GM23338 (cell line): ENCODE measurements at places on chromosomes 5 and 9. TPM values are rescaled to one million over a fixed set of nuclear protein-coding genes. Genes with fewer than 3 reads are reported as not detected.

The SPARC gene
- 203 and 218 TPM in 2 replicates for total RNA-seq

The TRPM6 gene
- total RNA-seq, result 0.47 and 0.87 TPM in 2 replicates

The TRPM3 gene
- total RNA-seq, result 6.0 and 8.2 TPM in 2 replicates

The SLC24A2 gene
- 7.1 and 7.3 TPM in 2 replicates for total RNA-seq

The FOXD4L4 gene
- not detected in 2 replicates for total RNA-seq

The STK32A gene
- total RNA-seq, result 2.0 and 2.8 TPM in 2 replicates

The MARCOL gene
- not detected in 2 replicates for total RNA-seq

The KCNMB1 gene
- 0.17 and 0.23 TPM in 2 replicates for total RNA-seq

The LECT2 gene
- not detected in 2 replicates for total RNA-seq

The GHR gene
- 0.39 and 1.9 TPM in 2 replicates for total RNA-seq

The CFAP90 gene
- total RNA-seq, result 0.10 and 3.5 TPM in 2 replicates

The AIF1L gene
- 82.6 and 87.8 TPM in 2 replicates for total RNA-seq

The GOLM1 gene
- total RNA-seq, result 82.1 and 92.4 TPM in 2 replicates

- H3K27me3 ChIP-seq, result no peaks in the 10 kb centered on the region
- no peak overlapping the region for H3K4me3 ChIP-seq
- no peak for DNase-seq
- H3K36me3 ChIP-seq, result no peaks in the 10 kb centered on the region
- no peaks in the 10 kb centered on the region for H3K4me1 ChIP-seq
- no peak overlapping the region for H3K27ac ChIP-seq
Observed at GRCh38 chr5:174348311-174348981, 302.9 kb downstream of the NSG2 start.

- H3K4me1 ChIP-seq, result no peaks in the 10 kb centered on the region
- H3K27ac ChIP-seq, result no peak overlapping the region
- H3K27me3 ChIP-seq, result no peaks in the 10 kb centered on the region
- peak; percentile 12 for DNase-seq
- H3K4me3 ChIP-seq, result no peak overlapping the region
- no peaks in the 10 kb centered on the region for H3K36me3 ChIP-seq
Observed at GRCh38 chr5:127838661-127839060, 135.5 kb downstream of the CCDC192 start.

- H3K27ac ChIP-seq, result no peak overlapping the region
- H3K4me3 ChIP-seq, result no peak overlapping the region
- peak; percentile 24 for DNase-seq
- H3K36me3 ChIP-seq, result no peaks in the 10 kb centered on the region
- no peaks in the 10 kb centered on the region for H3K27me3 ChIP-seq
Observed at GRCh38 chr9:114803479-114804265, 2.2 kb downstream of the TNFSF15 start.

DNA sequence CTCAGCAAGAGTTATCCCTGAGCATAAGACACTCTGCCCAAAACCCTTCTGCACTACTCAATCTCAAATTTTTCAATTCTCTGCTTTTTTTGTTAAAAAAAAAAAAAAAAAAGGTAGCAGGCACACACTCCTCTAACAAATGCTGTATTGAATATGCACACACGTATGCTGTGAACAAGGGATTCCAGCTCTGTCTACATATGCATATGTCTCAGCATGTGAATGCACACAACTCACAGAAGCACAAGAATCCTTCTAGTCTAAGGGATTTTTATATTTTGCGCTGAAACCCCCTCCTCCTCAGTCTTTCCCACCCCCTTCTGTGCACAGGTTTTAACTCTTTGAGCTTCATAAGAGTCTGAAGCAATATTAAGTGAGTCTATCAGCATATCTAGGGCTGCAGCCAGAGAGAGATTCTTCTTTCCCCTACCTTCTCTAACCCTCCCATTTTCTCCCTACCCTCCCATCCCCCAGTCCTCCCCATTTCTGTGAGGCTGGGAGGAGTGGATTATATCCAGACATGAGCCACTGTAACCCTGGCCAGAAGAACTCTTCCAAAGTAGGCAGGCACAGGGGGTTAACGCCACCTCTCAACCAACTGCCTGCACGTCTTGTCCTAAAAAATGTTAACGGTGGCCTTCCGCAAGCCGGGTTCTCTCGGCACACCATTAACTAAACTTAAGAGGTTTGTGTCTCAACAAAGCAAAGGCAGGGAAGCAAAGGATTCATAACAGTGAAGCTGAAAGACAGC is 1.0 kb downstream of the GABRB2 start:
- H3K4me1 ChIP-seq, result peaks cover 21% of the 10 kb centered on the region
- peaks cover 79% of the 10 kb centered on the region for H3K27me3 ChIP-seq
- no peak for DNase-seq

GRCh38 chr5:157072508-157072907 is 13.6 kb upstream of the HAVCR1 start:
- no peaks in the 10 kb centered on the region for H3K4me1 ChIP-seq
- H3K4me3 ChIP-seq, result no peak overlapping the region
- H3K27me3 ChIP-seq, result no peaks in the 10 kb centered on the region

DNA sequence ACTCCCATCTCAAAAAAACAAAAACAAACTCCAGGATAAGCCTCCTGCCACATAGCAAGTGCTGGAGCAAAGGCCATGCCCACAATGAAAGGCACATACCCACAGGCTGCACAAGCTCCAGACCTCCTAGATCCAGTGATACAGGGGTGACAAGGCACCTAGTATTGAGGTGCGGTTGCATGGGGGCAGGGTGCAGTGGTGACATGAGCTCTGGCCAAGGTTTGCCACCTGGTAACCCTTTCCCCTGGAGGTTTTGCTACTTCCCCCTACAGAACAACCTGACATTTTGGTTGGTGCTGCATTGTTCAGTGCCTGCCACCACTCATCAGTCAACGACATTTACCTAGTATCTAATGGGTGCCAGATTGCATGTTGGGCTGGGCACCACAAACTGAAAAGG is 14.5 kb downstream of the CDKN2AIPNL start:
- H3K4me3 ChIP-seq, result no peak overlapping the region
- peaks cover 15% of the 10 kb centered on the region; the same call in 1 of the 2 replicates for H3K36me3 ChIP-seq
- no peaks in the 10 kb centered on the region for H3K27me3 ChIP-seq

GRCh38 chr9:93648181-93648580 is 71.8 kb downstream of the PHF2 start:
- DNase-seq, result no peak
- no peak overlapping the region for H3K27ac ChIP-seq
- no peaks in the 10 kb centered on the region for H3K27me3 ChIP-seq

- H3K27ac ChIP-seq, result no peak overlapping the region
- H3K4me1 ChIP-seq, result no peaks in the 10 kb centered on the region
- H3K27me3 ChIP-seq, result no peaks in the 10 kb centered on the region
- DNase-seq, result peak; percentile 33
Observed at GRCh38 chr9:105425816-105426433, 21.9 kb upstream of the FSD1L start.

- peaks cover 45% of the 10 kb centered on the region for H3K36me3 ChIP-seq
- no peaks in the 10 kb centered on the region for H3K4me1 ChIP-seq
- no peaks in the 10 kb centered on the region for H3K27me3 ChIP-seq
- no peak overlapping the region for H3K4me3 ChIP-seq
- DNase-seq, result no peak
Observed at GRCh38 chr5:72226950-72227349, 93.1 kb downstream of the MRPS27 start.

GRCh38 chr9:133162861-133163503 is 732 bp downstream of the GBGT1 start:
- H3K4me1 ChIP-seq, result no peaks in the 10 kb centered on the region
- H3K27me3 ChIP-seq, result peaks cover 13% of the 10 kb centered on the region
- H3K36me3 ChIP-seq, result no peaks in the 10 kb centered on the region
- peak overlapping the region; percentile 89 for H3K4me3 ChIP-seq

GRCh38 chr5:173622183-173623047 is 6.0 kb upstream of the BOD1 start:
- H3K27me3 ChIP-seq, result no peaks in the 10 kb centered on the region
- H3K36me3 ChIP-seq, result no peaks in the 10 kb centered on the region
- H3K27ac ChIP-seq, result 0 out of 2 replicates have a peak overlapping the region, but pooled peaks have one; percentile 45
- no peak overlapping the region for H3K4me3 ChIP-seq

DNA sequence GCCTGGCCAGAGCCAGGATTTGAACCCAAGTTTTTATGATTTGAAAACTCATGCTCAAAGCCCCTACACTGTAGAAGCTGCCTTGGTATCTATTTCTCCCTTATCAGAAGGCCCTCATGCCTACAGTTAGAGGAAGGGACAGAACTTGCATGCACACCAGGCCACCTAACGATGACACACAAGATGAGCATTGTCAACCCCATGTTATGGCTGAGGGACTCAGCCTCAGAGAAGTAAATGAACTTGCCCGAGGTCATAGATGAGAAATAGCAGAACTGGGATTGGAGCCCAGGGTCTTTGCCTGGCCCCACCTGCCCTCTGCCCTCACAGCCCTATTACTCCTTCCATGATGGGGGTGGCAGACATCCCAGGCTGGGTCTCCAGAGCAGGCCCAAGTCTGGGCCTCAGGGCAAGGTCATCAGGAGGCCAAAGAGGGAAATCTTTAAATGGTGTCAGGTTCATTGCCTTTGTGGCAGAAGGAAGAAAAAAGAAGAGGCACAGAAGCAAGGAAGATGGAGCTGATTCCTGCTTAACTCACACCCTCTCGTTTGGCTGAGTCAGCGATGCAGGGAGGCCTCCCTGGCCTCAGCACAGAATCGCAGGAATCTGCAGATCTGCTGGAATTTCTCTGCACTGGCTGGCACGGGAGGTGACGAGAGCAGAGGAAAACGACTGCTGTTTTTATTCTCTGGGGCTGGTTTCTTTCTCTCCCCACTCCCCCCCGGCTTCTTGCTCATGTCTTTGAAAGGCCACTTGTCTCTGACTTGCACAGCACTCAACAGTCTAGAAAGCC is 20.6 kb upstream of the CRB2 start:
- no peaks in the 10 kb centered on the region for H3K36me3 ChIP-seq
- DNase-seq, result peak; percentile 54
- H3K4me3 ChIP-seq, result no peak overlapping the region
- H3K27me3 ChIP-seq, result no peaks in the 10 kb centered on the region
- peak overlapping the region; percentile 34; the same call in 1 of the 2 replicates for H3K27ac ChIP-seq
- H3K4me1 ChIP-seq, result peaks cover 18% of the 10 kb centered on the region; the same call in 1 of the 2 replicates

DNA sequence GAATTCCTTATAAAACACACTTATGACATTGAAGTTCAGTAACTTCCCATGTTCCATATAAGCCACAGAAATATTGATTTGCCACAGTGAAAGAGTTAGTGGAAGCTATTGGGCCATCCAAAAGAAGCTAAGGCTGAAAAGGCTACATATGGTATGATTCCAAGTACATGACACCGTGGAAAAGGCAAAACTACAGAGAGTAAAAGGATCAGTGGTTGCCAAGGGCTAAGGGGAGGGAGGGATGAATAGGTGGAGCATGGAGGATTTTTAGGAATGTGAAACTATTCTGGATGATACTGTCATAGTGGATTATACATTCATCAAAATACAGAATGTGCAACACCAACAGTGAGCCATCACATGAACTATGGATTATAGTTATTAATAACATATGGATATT is 109.7 kb downstream of the F2RL2 start:
- H3K4me1 ChIP-seq, result peaks cover 23% of the 10 kb centered on the region
- H3K27me3 ChIP-seq, result no peaks in the 10 kb centered on the region
- H3K27ac ChIP-seq, result no peak overlapping the region
- DNase-seq, result no peak
- H3K36me3 ChIP-seq, result no peaks in the 10 kb centered on the region

GRCh38 chr5:177610770-177611445 is 11.0 kb downstream of the B4GALT7 start:
- no peak overlapping the region for H3K27ac ChIP-seq
- H3K36me3 ChIP-seq, result no peaks in the 10 kb centered on the region
- H3K4me3 ChIP-seq, result no peak overlapping the region
- H3K27me3 ChIP-seq, result no peaks in the 10 kb centered on the region
- DNase-seq, result no peak

DNA sequence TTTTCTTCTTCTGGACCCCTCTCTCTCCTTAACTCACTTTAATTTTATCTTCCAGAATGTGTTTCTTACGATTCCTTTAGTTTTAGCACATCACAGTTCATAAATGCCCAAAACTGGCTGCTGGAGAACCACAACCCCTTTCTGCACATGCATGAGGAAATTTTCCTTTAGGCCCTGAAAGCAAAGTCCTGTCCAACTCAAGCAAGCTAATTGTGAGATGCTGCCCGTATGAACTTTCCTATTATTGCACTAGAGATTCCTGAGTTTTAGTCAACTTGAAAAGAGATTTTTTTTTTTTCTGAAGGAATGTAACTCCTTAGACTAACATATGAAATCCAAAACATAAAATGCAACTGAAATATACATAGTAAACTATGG is 52.1 kb upstream of the DAB2 start:
- no peak for DNase-seq
- H3K4me1 ChIP-seq, result peaks cover 15% of the 10 kb centered on the region
- H3K4me3 ChIP-seq, result no peak overlapping the region
- no peaks in the 10 kb centered on the region for H3K36me3 ChIP-seq

GRCh38 chr5:63141591-63141990 is 563.0 kb downstream of the LRRC70 start:
- H3K4me3 ChIP-seq, result no peak overlapping the region
- H3K36me3 ChIP-seq, result no peaks in the 10 kb centered on the region
- DNase-seq, result no peak
- H3K4me1 ChIP-seq, result no peaks in the 10 kb centered on the region

DNA sequence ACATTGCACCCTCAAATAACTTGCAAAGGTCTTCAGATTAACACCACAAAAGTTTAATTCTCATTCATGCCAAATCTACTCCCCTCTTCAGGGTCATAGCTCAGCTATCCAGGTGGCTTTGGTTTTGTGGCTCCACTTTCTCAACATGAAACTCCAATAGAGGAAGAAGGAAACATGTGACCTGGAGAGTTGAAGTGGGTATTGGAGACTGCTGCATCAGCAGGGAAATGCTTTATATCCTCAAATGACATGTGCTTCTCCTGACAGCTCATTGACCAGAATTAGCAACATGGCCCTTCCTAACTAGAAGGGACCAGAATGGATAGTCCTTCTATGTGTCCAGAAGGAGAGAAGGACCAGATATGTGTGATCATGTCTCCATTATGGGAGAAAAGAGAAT is 73.6 kb downstream of the TLR4 start:
- no peaks in the 10 kb centered on the region for H3K36me3 ChIP-seq
- no peaks in the 10 kb centered on the region for H3K27me3 ChIP-seq
- H3K27ac ChIP-seq, result no peak overlapping the region
- H3K4me3 ChIP-seq, result no peak overlapping the region
- H3K4me1 ChIP-seq, result peaks cover 11% of the 10 kb centered on the region

- no peak overlapping the region for H3K27ac ChIP-seq
- DNase-seq, result peak; percentile 61
- no peaks in the 10 kb centered on the region for H3K36me3 ChIP-seq
- H3K27me3 ChIP-seq, result no peaks in the 10 kb centered on the region
Observed at GRCh38 chr5:38673671-38674071, 117.2 kb upstream of the LIFR start.

GRCh38 chr5:61342071-61342501 is 10.0 kb downstream of the ZSWIM6 start:
- no peaks in the 10 kb centered on the region for H3K27me3 ChIP-seq
- no peaks in the 10 kb centered on the region for H3K4me1 ChIP-seq
- no peak overlapping the region for H3K27ac ChIP-seq
- no peak overlapping the region for H3K4me3 ChIP-seq
- no peaks in the 10 kb centered on the region for H3K36me3 ChIP-seq
